Activated T-helper 2 cell treated with anti-CD3 and anti-CD28 coated beads, Interferon-gamma antibody, Interleukin-2, Interleukin-4, amounts not matched to agents 10 μg/mL and 5 μg/mL and 100 μg/mL, durations not matched to agents 14 hours and 24 hours and 36 hours (primary cell): ENCODE measurements at places on chromosomes 16 and 17.

DNA sequence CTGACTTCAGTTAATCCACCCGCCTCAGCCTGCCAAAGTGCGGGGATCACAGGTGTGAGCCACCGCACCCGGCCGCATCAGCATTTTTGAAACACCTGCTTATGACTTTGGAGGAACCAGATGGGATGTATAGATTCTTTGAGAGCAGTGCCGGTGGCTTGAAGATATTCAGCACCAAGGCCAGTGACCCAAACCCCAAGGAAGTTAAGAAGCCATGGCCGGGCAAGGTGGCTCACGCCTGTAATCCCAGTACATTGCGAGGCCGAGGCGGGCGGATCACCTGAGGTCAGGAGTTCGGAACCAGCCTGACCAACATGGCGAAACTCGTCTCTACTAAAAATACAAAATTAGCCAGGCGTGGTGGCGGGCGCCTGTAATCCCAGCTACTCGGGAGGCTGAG is 43.9 kb downstream of the TRARG1 start:
- DNase-seq, result no peak

DNA sequence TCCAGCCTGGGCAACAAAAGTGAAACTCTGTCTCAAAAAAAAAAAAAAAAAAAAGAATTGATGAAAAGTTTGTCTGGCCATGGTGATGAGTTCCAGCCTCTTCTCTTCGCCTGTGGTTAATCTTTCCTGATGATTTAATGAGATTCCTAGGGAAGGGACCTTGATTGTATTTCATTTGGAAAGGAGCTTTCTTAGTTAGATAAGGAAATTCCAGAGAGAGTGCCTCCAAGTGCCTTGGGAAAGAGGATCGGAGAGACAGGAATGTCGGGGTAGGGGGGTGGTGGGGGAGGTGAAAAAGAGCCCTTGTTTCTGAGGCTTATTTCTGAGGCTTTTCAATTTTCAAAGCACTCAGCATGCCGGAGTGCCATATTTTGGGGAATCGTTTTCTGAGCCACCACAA is 93.2 kb upstream of the SIAH1 start:
- DNase-seq, result no peak

DNA sequence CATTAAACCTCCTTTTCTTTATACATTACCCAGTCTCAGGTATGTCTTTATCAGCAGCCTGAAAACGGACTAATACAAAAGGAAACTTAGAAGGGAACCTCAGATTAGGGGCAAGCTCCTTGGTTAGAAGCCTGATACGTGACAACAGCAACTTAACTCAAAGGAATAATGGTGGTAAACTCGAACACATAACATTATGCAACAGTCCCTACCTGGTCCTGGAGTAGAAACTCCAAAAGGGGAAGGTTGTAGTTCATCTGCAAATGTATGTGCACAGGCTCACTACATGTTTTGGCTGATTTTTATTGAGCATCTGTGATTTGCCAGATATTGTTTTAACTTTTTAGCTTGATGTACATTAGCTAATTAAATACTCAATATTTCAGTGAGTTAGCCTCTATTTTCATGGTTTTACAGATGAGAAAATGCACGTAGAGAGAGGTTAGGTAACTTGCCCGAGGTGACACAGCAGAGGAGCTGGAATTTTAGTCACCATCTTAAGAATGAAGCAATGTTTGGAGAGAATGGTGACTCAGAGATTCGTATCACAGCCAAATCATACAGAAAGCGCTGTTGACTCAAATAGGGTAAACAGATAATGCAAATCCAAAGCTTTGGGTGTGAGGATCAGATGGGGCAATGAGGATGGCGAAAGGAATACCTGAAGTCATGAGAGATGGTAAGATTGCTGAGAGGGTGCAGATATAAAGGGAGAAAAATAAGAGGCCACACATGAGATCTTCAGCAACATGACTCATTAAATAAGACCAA is 194.9 kb upstream of the RBFOX1 start:
- DNase-seq, result no peak

- DNase-seq, result no peak
Measured at GRCh38 chr16:3735541-3735940, 18.2 kb upstream of the TRAP1 start.

DNA sequence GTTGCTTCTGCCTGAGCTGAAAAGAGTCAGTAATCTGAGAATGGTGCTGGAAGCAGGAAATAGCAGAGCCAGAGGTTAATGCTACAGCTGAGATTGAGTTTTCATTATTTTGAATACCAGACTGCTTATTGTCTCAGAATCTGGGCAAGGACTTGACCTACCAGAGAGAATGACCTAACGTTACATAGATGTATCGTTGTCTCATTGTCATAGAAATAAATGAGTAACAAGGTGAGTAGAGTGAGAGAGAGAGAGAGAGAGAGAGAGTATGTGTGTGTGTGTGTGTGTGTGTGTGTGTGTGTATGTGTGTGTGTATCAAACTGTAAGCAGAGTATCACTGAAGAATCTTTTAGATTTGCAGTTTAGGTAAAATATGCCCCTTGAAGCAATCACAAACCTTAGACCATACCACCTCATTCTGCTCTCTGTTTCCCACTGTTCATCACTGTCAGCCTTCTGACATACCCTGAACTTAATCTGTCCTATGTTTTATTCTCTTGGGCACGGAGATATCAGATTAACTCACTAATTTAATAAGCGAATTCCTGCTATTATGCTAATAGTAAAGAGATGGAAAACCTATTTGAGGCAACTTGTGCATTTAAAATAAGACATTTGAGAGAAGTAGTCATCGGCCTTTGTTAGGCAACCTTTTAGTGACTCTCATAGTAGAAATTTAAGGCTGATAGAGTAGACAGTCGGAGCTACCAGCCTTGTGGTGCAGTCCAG is 87.8 kb downstream of the CYB561 start:
- no peak for DNase-seq

GRCh38 chr17:34913001-34913400 is 48.3 kb downstream of the CCT6B start:
- no peak for DNase-seq

GRCh38 chr17:62781356-62781755 is 26.8 kb downstream of the MARCHF10 start:
- no peak for DNase-seq

DNA sequence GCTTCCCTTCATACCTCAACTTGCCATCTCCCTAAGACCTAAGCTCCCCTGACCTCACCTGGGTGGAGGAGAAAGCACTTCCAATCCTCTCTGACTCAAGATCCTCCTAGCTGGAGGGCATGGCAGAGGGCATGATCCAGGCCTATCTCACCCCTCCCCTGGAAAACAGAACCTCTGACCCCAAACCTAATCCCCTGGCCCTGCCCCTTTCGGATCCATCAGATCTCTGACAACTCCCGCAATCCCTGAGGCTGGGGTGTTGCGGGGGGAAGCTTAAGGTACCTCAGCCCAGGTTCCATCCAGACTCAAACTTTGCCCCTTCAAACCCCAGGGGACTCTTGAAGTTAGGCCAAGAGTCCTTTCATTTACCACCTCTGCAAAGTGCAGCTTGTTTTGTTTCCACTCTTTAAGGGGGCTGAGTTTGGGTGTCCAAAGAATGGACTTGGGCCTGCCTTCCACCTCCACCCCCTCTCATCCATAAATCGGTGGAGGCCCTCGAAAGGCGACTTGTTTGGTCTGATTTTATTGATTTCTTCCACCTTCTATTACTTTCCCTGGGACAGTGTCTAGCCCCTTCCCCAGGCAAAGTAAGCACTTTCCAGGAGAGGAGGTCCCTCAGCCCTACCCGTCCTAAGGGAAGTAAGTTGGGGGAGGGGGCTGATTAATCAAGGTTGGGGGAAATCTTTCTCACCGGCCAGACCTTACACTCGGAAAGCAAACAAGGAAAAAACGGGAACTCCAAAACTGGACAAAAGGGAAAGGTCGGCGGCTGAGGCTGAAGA is 2.6 kb downstream of the EPOP start:
- DNase-seq, result no peak

DNA sequence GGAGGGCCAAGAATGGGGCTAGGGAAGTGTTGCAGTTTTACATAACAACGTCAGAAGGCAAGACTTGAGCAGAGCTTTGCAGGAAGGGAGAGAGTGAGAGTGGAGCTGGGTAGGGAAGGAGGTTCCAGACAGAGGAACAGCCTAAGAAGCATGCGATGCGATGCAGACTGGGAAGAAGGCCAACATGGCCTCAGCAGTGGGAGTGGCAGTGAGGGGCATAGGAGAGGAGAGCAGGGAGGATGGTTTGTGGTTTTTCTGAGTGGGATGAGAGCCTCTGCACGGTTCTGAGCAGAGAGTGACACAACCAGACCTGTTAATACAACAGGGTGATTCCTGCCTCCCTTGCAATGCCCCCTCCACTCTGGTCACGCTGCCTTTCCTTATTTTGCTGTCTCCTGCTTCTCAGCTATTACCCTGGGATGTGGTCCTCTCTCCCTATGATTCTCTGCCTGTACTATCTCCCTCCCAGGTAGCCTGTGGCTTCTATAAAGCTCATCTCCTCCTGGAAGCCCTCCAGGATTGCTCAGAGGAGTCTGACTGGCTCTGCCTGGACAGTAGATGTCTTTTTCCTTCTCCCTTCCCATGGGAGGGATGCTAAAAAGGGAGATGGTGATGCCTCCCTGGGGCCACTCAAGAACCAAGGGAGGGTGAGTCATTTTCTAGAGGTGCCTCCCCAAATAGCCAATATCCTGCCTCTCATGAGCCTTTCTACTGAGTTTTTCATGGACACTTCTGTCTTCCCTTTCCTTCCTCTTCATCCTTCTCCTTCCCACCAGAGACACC is 38.7 kb upstream of the NGFR start:
- DNase-seq, result no peak

GRCh38 chr17:77246110-77247047 is 105.6 kb downstream of the SEC14L1 start:
- DNase-seq, result no peak

DNA sequence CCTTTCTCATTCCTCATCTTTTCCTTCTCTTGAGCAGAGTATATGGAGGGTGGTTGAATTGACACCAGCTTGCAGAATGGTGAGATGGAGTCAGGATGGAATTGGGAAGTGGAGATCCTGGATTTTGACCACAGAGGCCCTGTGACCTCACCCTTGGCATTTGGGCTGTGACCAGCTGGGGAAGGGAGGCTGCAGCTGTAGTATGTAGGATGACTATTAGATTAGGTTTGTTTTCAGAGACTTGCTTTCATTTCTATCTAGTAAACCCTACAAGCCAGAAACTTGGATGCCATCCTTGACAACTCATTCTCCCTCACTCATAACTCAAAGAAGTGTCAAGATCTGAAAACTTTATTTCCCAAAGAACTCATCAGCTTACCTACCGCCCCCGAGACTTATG is 5.9 kb downstream of the GNGT2 start:
- DNase-seq, result no peak

DNA sequence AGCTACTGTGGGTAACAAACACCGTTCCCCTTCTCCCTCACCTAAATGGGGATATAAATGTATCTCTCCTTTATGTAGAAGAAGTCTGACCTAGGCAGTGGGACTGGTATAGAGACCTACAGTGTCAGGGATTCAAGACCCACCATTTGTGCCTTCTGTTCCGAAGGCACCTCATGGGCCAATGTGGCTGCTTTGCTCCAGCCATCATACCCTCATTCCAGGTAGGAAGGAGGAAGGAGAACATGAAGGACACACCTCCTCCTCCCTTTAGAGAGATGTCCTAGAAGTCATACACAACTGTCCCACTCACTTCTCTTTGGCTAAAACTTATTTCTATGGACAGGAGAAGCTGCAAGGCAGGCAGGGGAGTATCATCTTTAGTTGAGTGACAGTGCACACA is 8.3 kb upstream of the CRISPLD2 start:
- no peak for DNase-seq

DNA sequence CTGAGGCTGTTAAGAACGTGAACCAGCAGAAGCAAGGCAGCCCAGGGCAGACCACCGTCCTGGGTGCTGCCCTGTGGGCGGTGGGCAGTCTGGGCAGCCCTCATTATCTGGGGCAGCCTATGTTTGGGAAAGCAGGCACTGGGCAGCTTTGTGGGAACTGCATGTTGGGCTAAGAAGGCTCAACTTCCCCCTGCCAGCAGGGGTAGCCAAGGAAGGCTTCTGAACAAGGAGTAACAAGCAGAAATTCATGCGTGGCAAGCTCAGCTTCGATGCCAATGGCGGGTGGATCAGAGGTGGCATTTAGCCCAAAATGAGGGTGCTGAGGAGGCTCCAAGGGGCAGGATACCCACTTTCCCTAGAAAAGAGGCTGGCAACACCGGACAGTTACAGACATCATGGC is 42.7 kb upstream of the METRNL start:
- no peak for DNase-seq

DNA sequence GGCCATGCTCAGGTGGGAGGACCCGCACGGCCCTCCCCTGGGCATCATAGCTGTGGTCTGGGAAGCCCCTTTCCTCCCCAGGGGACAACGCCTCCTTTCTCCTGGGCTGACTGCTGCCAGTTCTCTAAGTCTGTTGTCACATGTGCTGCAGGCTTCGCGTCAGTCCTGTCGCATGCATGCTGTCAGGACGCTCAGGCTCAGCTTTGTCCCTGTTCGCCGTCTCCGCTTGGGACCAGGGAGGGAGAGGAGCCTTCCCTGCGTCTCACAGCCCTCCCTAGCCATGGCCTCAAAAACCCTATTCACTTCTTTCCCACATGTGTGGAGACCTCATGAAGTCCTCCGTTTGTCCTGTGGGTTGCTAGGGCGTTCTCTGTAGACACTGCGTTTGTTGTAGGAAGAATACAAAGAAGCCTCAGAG is 21.4 kb downstream of the LDHD start:
- no peak for DNase-seq

- no peak for DNase-seq
Measured at GRCh38 chr17:7982666-7983065, 19.7 kb upstream of the GUCY2D start.

GRCh38 chr17:7880076-7880868 is 8.3 kb upstream of the CHD3 start:
- DNase-seq, result no peak

GRCh38 chr17:58936295-58936694 is 170.4 kb downstream of the TRIM37 start:
- DNase-seq, result no peak

DNA sequence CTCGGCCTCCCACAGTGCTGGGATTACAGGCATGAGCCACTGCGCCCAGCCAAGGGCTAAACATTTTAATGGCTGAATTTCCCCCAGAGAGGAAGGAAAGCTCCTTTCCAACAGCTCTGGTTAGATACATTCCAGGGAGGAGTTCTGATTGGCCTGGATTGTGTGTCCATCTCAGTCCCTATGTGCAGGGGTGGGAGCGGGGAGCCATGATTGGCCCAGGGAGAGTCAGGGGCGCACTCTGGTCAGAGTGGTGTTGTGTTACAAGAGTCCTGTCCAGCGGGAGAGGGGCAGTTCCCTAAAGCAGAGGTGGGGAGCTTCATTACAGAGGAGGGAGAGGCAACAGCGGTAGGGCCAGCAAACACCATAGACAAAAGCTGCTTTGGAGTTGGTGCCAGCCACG is 75.0 kb downstream of the RAP1GAP2 start:
- DNase-seq, result no peak

- no peak for DNase-seq
Measured at GRCh38 chr16:49128740-49129139, 152.9 kb downstream of the CBLN1 start.

- DNase-seq, result no peak
Measured at GRCh38 chr17:63646488-63646806, 24.2 kb downstream of the MAP3K3 start.

- no peak for DNase-seq
Measured at GRCh38 chr17:80878876-80879722, 112.5 kb upstream of the CHMP6 start.
